GM23338 (cell line): ENCODE measurements at places on chromosomes 2 and 18. TPM values are rescaled to one million over a fixed set of nuclear protein-coding genes. Genes with fewer than 3 reads are reported as not detected.

Gene MARCHF4
- 1.1 and 1.2 TPM in 2 replicates for total RNA-seq

Gene DLGAP1
- total RNA-seq, result 48.5 and 59.5 TPM in 2 replicates

Gene TTR
- total RNA-seq, result not detected in 2 replicates

Gene WDR75
- 77.4 and 80.9 TPM in 2 replicates for total RNA-seq

Gene TRAPPC12
- 50.8 and 57.7 TPM in 2 replicates for total RNA-seq

Gene TNFAIP6
- 2.9 and 3.2 TPM in 2 replicates for total RNA-seq

Gene RAD51AP2
- total RNA-seq, result 0.38 TPM in 1 of 2 replicates, not detected in the other

Gene PGAP1
- total RNA-seq, result 26.5 and 28.7 TPM in 2 replicates

Gene RESP18
- total RNA-seq, result not detected in 2 replicates

Gene AQP12A
- not detected in 2 replicates for total RNA-seq
